ENCODE measurements at places on chromosomes 6 and 20.
A peak's percentile ranks its signal among the peaks of the same experiment; 100 is the strongest.

DNA sequence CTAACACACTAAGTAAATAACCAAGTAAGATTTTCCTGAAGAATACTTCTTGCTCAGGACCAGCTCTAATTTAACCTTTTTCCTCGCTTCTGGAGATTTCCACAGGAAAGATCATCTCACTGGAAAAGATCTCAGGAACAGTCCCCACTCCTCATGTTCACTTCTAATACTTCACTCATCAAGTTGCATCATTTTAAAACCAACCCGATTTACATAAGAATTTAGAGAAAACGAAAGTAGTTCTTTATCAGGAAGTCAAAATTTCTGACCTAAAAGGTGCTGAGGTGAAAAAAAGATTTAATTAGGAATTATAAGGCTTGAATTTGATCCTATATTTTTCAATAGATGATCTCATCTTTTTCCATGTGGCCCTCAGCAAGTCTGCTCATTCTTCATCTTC is 46.6 kb upstream of the PKHD1 start:
- DNase-seq, result no peak

- no peak for DNase-seq
Observed at GRCh38 chr20:44093249-44093582, 93.8 kb downstream of the JPH2 start.

- DNase-seq, result no peak
Observed at GRCh38 chr6:88663801-88664200, 299.6 kb downstream of the RNGTT start.

DNA sequence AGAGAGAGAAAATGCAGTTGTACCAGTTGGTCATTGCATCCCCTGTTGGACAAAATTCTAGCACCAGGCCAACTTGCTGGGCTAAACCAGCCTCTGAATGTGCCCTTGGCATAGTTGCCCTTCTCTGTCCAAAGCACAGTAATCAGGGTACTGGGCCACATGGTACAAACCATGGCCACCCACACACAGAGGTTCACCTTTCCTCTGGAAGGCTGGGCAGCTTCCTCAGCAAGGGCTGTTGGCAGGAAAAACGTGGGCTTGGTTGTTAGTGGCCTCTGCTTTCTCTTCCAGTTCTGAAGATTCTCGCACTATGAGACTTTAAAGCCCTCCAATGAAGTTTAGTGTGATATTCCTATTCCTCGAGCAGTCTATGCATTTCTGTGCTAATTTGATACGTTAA is 706 bp downstream of the DDO start:
- DNase-seq, result no peak

DNA sequence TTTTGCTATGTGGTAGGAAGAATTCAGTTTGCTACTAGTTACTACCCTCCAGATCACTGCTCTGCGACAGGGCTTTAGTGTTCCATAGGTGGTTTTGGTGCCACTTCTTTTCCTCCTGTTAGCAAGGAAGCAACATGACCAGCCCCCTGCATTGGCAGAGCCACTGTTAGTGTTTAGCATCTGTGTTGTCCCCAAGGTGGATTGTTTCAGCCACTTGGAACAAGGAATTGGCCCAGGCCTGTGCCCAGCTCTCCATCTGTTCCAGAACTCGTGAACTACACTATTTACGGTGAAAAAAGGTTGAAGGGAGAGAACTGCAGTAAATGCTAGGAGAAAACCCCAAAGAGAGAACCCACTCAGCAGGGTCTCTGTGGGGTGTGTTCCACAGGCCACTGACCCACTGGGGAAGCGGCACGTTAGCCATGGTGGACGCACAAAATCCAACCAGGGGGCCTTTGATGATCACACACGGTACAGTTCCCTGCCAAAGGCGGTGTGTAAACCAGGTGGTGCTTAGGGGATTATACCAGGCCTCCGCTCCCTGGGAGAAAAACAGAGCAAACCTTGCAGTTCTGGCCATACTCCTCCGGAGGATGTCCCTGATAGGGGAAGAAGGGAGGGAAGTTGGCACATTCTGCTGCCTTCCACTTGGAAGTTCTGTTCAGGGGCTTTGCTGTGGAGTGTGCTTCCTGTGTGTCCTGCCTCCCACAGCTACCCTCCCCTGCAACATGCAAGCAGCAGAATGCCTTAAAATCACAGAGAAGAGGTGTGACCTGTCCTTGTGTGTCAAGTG is 72.3 kb downstream of the LYRM2 start:
- no peak for DNase-seq

DNA sequence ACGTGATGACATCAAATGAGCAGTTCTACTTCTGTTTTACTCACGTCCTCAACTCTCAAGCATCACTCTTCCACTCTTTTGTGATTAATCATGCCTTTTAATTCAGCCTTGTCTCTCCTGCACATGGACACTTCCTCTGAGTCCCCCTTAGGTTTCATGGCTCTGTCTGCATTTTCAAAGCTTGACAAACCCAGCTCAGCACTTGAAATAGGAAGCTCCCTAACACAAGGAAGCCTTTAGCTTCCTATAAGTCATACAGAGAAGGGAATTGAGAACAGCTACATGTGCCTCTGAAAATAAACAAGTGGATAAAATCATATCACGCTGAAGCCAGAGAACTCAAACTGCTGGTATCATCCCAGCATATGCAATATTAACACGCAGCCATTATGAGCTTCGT is 21.2 kb downstream of the KIF16B start:
- no peak for DNase-seq

GRCh38 chr20:31979713-31980426 is 11.9 kb downstream of the XKR7 start:
- no peak for DNase-seq

DNA sequence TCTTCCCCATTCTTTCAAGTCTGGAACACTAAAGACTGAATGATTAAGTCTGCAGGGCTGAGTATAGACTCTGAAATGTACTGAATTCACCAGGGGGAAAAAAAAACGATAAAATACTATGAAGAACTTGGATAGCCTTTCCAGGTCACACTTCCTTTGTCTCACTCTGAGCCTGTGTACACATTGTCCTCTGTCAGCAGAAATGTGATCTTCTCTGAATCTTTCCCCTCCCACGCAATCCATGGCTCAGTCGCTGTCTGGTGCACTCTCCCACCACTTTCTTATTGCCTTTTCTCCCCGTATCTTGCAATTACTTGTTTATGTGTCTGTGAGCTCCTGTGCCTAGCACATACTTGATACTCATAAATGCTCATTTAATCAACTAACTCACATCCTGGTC is 212.6 kb upstream of the RSPO3 start:
- DNase-seq, result no peak

DNA sequence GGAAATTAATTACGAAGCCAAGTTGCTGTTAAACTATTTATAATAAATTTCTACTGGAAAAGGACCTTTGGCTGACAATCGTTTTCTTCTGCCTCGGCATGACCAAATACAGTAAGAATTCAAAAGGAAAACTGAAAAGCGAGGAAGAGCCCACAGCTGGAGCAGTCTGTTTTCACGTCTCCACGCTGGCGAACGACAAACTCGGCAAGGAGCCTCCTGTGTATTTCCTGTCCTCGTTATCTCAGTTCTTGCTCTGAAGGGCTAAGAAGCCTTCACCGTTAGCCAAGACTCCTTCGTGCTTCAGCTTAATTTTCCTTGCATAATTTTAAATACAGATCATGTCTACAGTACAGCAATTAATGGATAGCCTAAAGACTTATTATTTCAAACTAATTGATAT is 214.3 kb upstream of the PLCB4 start:
- DNase-seq, result no peak

GRCh38 chr6:109374326-109374892 is 7.9 kb downstream of the CD164 start:
- DNase-seq, result no peak

DNA sequence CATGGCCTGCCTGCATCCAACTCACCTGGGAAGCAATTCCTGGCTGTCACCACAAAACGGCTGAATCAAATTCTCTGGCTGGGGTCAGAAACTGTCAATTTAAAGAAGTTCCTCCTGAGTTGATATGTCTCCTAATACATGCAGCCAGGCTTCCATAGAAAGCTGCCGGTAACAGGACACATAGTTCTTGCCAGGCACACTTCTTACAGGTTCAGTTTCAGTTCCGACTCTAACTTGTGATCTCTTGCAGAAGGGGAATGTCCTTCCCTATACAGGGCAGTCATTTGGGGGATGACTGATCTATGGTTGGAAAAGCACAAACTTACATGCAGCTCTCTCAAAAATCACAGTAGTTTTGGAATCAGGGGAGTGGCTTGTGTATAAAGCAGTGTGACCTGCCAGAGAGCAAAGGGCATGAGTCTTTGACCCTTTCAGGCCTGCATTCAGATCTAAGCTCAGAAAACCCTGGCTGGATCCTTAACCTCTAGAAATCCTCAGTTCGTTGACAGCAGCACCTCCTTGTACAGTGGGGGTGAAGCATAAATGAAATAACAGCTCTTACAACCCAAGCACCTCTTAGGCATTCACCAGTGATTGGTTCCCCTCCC is 195.6 kb downstream of the SCP2D1 start:
- DNase-seq, result no peak

GRCh38 chr6:146389740-146390139 is 153.9 kb upstream of the RAB32 start:
- no peak for DNase-seq

GRCh38 chr6:81145506-81145905 is 607.0 kb downstream of the TENT5A start:
- DNase-seq, result no peak

GRCh38 chr6:99993146-99993532 is 884 bp downstream of the MCHR2 start:
- DNase-seq, result no peak

DNA sequence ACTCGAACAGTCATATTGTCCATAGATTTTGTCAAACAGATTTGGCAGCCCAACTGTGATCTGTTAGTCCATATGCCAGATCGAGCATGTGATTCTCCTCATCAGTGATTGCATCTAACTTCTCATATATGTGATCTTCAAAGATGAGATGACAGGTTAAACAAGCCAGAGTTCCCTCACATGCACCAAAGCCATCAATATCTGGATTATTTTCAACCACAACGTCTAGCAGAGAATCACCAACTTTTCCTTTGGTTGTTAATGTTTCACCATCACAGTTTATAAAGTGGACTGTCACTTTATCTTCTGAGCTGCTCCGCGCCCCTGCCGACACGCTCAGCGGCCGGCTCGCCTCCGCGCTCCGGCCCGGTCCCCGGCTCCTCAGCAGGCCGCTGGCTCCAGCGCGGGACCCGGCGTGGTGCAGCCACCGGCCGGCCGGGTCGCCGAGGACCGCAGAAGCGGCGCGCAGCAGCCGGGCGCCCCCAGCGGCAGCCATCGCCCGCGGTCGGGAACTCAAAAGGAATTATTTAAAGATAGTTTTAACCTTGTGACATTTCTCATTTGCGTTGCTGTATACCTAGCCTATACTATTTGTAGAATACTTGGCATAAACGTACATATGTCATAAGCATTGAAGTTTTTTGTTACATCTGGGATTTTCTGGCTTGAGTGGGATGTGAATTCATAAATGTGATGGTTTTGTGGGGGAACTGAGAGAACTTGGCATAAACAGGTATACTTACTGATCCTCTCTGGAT is 40.1 kb upstream of the DYNLRB1 start:
- no peak for DNase-seq

DNA sequence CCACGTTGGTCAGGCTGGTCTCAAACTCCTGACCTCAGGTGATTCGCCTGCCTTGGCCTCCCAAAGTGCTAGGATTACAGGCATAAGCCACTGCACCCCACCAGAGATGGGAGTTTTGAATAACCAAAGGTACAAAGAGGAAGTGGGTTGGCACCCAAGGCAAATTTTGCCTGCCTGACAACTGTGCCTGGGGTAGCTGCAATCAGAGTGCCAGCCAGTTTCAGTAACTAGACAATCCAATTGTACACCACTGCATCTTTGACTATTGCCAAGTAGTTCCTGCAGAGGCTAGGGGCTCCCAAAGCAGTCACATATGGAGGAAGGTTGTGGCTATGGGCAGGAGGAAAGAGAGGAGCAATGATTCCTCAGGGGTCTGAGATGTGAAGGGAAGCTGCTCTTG is 16.6 kb downstream of the ZC3H12D start:
- no peak for DNase-seq

- DNase-seq, result no peak
Observed at GRCh38 chr20:7650086-7650879, 290.0 kb downstream of the HAO1 start.

- DNase-seq, result no peak
Observed at GRCh38 chr20:58511364-58511763, 3.8 kb downstream of the APCDD1L start.

DNA sequence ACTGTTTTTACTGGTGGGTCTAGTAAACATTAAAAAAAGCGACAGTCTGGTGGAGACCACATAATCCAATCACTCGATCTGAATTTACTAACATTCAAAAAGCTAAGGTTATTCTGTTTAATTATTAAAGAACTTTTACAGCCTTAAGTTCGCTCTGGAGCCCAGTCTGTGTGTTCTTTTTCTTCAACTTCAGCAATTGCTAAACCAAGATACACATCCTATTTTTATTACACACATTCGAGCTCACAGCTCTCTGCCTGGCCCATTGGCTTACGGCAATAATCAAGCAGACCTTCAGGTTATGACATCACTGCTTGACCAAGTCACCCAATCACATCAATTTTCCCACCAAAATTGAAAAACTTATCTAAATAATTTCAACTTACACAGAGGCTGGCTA is 57.4 kb upstream of the PRSS16 start:
- no peak for DNase-seq

DNA sequence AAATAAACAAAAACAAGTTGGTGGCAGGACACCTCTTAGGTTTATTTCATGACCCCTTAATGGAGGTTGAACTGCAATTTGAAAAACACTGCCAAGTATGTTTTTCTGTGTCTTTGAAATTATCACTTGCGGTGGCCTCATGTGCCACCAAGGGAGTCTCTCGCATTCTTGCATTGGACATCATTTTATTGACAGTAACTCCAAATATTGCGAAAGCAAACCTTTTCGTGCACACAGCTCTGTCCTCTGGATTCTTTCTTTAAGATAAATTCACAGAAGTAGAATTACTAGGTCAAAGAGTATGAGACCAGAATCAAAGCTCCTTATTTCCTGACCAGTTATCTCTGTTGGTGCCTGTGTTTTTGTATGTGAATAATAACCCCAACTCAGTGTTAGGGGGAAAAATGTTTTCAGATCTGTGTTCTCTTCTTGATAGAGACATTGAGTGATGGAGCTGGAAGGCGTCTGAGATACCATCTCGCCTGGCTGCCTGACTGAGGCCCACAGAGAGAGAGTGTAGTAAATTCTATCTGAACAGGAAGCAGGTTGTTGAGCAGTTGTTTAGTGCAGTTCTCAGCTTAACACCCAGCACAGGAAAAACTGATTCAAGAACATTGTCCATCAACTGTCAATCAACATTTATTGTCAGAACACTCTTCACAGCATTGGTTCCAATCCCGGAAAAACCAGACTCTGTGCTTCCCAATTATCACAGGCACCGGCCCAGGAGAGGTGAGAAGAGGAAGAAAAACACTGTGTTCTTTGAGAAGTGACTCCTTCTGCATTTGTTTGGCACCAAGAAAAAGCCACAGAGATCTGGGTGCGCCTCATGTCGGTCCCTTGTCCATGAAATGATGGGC is 2.2 kb upstream of the CCDC167 start:
- peak; percentile 56 for DNase-seq

All from SK-N-DZ (cell line).